ENCODE measurements at places on chromosomes 16 and 17. TPM values are rescaled to one million over a fixed set of nuclear protein-coding genes. Genes with fewer than 3 reads are reported as not detected.

AGRP gene
- not detected for polyA plus RNA-seq

GCGR gene
- not detected for polyA plus RNA-seq

ATP2C2 gene
- not detected for polyA plus RNA-seq

ACSM2B gene
- polyA plus RNA-seq = not detected

ARL5C gene
- not detected for polyA plus RNA-seq

RSL1D1 gene
- 245 TPM for polyA plus RNA-seq

ADAM11 gene
- polyA plus RNA-seq = 1.5 TPM

RPRML gene
- 0.60 TPM for polyA plus RNA-seq

OSGIN1 gene
- not detected for polyA plus RNA-seq

Measured in Purkinje cell (primary cell).